ENCODE measurements at places on chromosomes 6 and 20.

- no peaks in the 10 kb centered on the region for H3K27me3 ChIP-seq
- peaks cover 35% of the 10 kb centered on the region for H3K4me1 ChIP-seq
- peak overlapping the region; percentile 98 for H3K4me3 ChIP-seq
- peaks cover 38% of the 10 kb centered on the region for H3K36me3 ChIP-seq
These were observed 1.2 kb upstream of the ACAT2 start for GRCh38 chr6:159760602-159761057.

DNA sequence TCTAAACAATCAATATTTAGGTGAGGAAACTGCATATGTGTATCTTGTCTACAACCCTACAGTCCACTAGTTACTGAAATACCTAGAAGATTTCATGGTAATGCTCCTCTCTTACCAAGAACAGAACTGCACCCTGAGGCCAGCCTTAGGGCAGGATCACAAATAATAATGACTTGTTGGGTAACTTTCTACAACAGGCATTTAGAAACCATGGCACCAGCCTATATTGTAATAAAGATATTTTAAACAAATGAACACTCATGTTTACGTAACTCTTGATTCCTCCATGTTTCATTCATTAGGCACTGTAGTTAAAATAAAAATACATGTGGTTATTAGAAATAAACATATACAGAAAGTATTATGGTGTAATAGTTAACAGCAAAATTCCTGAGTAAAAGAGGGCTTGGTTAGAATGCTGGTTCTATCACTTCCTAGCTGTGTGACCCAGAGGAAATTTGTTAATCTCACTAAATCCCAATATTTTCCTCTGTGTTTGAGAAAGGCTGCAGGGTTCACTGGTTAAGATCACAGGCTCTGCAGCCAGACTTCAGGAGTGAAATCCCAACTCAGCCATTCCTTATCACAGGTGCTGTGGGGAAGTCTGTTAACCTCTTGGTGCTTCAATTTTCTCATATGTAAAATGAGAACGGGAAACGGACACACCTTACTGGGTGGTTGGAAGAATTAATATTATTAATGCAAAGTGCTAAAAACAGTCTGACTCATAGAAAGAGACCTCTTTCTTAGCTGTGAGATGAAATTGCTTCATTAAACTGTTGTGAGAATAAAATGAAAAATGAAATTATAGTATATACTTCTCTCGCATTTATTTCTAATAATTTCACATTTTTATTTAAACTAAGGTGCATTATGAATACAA, 8.5 kb downstream of the HMGN3 start:
- no peak for DNase-seq
- H3K36me3 ChIP-seq: peaks cover 4% of the 10 kb centered on the region
- H3K4me3 ChIP-seq: no peak overlapping the region
- no peaks in the 10 kb centered on the region for H3K27me3 ChIP-seq

- no peaks in the 10 kb centered on the region for H3K36me3 ChIP-seq
- H3K4me1 ChIP-seq: no peaks in the 10 kb centered on the region
- no peak for DNase-seq
- no peak overlapping the region for H3K4me3 ChIP-seq
These were observed 419.4 kb downstream of the C6orf118 start for GRCh38 chr6:164889980-164890379.

GRCh38 chr20:8255945-8256632, 124.0 kb downstream of the PLCB1 start:
- H3K27ac ChIP-seq: no peak overlapping the region
- H3K4me3 ChIP-seq: no peak overlapping the region
- H3K4me1 ChIP-seq: peaks cover 1% of the 10 kb centered on the region
- peaks cover 1% of the 10 kb centered on the region for H3K27me3 ChIP-seq

GRCh38 chr6:55569638-55570037, 9.4 kb downstream of the HMGCLL1 start:
- no peaks in the 10 kb centered on the region for H3K27me3 ChIP-seq
- no peaks in the 10 kb centered on the region for H3K36me3 ChIP-seq
- no peak for DNase-seq
- H3K4me1 ChIP-seq: no peaks in the 10 kb centered on the region
- H3K4me3 ChIP-seq: no peak overlapping the region

- no peaks in the 10 kb centered on the region for H3K27me3 ChIP-seq
- no peak overlapping the region for H3K4me3 ChIP-seq
- H3K27ac ChIP-seq: no peak overlapping the region
- no peaks in the 10 kb centered on the region for H3K36me3 ChIP-seq
- no peaks in the 10 kb centered on the region for H3K4me1 ChIP-seq
These were observed 13.2 kb upstream of the SERINC1 start for GRCh38 chr6:122484760-122485159.

DNA sequence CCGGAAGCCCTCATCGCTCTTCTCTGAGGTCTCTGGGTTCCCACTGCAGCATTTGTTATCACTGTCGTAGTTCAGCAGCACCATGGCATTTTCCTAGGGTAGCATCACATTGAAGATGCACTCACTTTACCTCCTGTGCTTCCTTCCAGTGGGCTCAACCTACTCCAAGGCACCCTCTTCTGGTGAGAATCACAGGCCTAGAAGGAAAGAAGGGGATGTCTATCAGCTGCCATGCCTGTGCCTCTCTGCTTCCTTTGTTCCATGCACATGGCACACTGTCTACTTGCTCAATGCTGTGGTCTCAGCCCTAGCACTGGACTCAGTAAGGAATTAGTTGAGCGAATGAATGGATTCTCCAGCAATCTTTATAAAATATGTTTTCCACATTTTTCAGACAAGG, 22.6 kb downstream of the CST4 start:
- no peaks in the 10 kb centered on the region for H3K36me3 ChIP-seq
- H3K27ac ChIP-seq: no peak overlapping the region
- no peak overlapping the region for H3K4me3 ChIP-seq
- no peak for DNase-seq

DNA sequence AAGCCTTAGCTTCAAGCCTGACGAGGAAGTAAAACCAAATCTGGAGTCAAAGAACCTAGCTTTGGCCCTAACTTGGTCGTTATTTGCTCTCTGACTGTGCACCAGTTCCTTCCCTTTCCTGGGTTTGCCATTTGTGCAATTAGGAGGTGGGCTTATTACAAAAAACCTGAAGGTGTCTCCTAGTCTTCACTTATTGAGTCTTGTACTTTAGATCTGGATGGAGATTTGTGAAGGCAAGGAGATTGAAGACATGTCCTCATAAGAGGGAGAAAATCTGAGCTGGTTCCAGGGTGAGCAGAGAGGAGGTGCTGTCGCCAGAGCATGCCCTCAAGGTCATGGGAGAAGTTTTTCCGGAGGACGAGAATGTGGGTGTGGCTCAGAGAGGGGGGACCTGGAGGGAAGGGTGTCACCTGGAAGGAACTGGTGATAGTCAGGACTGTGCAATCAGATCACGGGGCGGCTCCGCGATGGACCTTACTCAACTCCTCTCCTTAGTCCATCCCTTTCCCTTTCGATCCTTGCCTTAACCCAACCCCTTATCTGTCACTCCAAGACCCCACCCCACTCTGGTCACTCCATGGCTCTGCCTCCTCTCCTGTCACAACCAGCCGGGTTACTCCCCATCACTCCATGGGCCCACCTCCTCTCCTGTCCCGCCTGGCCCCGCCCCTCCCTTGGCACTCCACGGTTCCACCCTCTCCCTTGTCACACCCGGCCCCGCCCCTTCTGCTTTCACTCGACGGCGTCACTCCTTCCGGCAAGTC, 588 bp upstream of the ACSS2 start:
- no peak for DNase-seq
- peak overlapping the region; percentile 80 for H3K27ac ChIP-seq
- H3K36me3 ChIP-seq: no peaks in the 10 kb centered on the region
- H3K4me1 ChIP-seq: peaks cover 54% of the 10 kb centered on the region

GRCh38 chr6:156098839-156099238, 643.2 kb upstream of the NOX3 start:
- H3K36me3 ChIP-seq: no peaks in the 10 kb centered on the region
- H3K4me3 ChIP-seq: no peak overlapping the region
- H3K27ac ChIP-seq: no peak overlapping the region

GRCh38 chr6:157066781-157067491, 256.4 kb downstream of the TMEM242 start:
- H3K27me3 ChIP-seq: no peaks in the 10 kb centered on the region
- H3K4me1 ChIP-seq: peaks cover 61% of the 10 kb centered on the region
- DNase-seq: peak; percentile 24
- H3K4me3 ChIP-seq: no peak overlapping the region
- no peak overlapping the region for H3K27ac ChIP-seq
- H3K36me3 ChIP-seq: no peaks in the 10 kb centered on the region

- peaks cover 7% of the 10 kb centered on the region for H3K4me1 ChIP-seq
- no peaks in the 10 kb centered on the region for H3K36me3 ChIP-seq
- H3K4me3 ChIP-seq: no peak overlapping the region
These were observed 113.2 kb upstream of the BEND6 start for GRCh38 chr6:56841751-56842150.

- H3K4me1 ChIP-seq: peaks cover 11% of the 10 kb centered on the region
- no peak overlapping the region for H3K27ac ChIP-seq
- no peak overlapping the region for H3K4me3 ChIP-seq
These were observed 26.8 kb upstream of the TNFAIP3 start for GRCh38 chr6:137840252-137840651.

DNA sequence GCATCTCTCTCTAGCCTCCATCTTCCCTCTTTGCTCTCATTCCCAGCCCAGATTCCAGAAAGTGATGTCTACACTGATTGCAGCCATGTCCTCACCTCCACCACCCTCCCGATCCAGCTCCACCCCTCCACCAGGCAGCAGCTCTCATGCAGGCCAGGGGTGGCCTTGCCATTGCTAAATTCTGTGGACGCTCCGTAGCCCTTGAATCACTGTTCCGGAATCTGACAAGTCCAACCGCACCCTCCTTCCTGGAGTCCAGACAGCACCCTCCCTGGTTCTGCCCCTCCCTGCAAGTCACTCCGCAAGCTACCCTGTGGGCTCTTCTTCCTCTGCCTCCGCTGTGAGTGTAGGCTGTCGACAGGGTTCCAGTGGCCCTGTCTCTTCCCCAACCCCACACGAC, 26.2 kb downstream of the TNXB start:
- peaks cover 29% of the 10 kb centered on the region for H3K27me3 ChIP-seq
- no peak overlapping the region for H3K27ac ChIP-seq
- H3K36me3 ChIP-seq: no peaks in the 10 kb centered on the region
- DNase-seq: peak; percentile 17
- H3K4me1 ChIP-seq: peaks cover 12% of the 10 kb centered on the region

DNA sequence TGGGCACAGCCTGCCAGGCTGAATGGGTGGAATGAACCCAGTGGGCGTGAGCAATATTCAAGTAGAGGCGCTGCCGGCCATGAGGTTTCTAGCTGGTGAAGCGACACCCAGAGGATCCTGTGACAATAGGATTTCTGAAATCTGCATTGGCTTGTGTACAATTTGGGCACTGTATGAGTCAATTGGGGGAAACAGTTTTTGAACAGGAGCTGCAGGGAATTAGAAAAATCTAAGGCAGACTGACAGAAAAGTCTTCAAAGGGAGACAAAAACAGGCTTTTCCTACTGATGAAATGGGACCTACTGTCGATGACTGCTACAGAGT, 148.8 kb upstream of the PROKR2 start:
- no peaks in the 10 kb centered on the region for H3K4me1 ChIP-seq
- H3K4me3 ChIP-seq: no peak overlapping the region
- H3K27me3 ChIP-seq: peaks cover 17% of the 10 kb centered on the region
- H3K36me3 ChIP-seq: no peaks in the 10 kb centered on the region
- no peak for DNase-seq

DNA sequence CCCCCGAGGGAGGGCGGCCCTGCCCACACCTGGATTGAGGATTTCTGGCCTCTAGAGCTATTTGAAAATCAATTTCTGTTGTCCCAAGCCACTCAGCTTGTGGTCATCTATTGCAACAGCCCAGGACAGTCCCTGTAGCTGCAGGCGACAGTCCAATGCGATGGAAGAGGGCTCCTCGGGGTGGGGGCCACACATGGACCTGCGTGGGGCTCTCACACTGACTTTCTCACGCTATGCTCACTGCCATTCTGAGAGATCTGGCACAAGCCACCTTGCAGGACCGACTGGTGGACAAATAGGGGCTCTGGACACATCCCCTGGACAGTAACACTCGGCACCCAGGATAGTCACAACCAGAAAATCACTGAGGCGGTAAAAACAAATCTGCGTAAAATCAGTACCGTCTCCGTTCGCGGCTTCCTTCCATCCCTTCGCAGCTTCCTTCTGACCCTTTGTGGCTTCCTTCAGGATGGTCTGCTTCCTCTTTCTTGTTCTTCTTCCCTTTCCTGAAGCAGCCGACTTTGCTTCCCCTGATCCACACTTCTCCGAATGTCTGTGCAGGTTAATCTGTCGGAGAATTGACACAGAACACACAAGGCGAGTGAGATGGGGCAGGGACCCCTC, 21.8 kb downstream of the CTCFL start:
- peaks cover 22% of the 10 kb centered on the region for H3K27me3 ChIP-seq
- H3K4me1 ChIP-seq: peaks cover 6% of the 10 kb centered on the region
- no peak overlapping the region for H3K4me3 ChIP-seq
- H3K36me3 ChIP-seq: no peaks in the 10 kb centered on the region
- DNase-seq: no peak

GRCh38 chr20:19992996-19993908, 23.9 kb upstream of the NAA20 start:
- H3K4me1 ChIP-seq: no peaks in the 10 kb centered on the region
- H3K27me3 ChIP-seq: peaks cover 3% of the 10 kb centered on the region

DNA sequence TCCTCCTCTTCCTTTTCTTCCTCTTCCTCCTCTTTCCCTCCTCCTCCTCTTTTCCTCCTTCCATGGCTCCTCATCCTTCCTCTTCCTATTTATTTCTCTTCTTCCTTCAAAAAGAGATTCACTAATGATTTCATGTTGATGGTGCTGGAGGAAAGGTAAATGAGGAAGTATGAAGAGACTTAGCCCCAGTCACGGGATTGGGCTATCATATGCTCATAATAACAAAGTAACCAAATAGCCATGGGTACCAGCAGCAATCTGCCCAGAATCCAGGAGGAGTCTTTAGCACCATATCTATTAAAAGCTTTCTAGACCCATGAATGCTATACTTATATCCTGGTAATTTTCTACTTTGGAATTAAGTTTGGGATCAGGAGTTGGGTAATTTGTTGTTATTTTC, 910.9 kb upstream of the MAP3K7 start:
- H3K27me3 ChIP-seq: no peaks in the 10 kb centered on the region
- H3K4me3 ChIP-seq: no peak overlapping the region
- no peak overlapping the region for H3K27ac ChIP-seq
- DNase-seq: no peak
- H3K36me3 ChIP-seq: no peaks in the 10 kb centered on the region

DNA sequence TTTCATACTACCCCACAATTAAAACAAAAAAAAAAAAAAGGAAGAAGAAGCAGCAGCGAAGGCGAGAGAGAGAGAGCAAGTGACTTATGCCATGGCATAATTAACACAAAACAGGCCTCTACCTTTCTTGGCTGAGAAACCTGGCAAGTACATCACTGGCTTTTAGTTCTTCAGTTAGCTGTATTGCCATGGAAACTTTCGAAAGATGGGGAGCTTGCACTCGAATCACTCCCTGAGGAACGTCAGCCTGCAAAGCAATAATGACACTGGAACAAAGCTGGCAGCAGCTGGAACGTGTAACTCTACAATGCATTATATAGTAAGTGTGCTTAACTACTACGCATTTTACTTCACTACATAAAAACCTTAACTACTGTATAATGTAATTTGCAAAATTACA, 126.1 kb downstream of the ARHGAP18 start:
- DNase-seq: no peak
- peaks cover 9% of the 10 kb centered on the region for H3K36me3 ChIP-seq
- H3K4me1 ChIP-seq: no peaks in the 10 kb centered on the region
- H3K27ac ChIP-seq: no peak overlapping the region
- H3K4me3 ChIP-seq: no peak overlapping the region
- H3K27me3 ChIP-seq: no peaks in the 10 kb centered on the region

Measured in activated CD4-positive, alpha-beta memory T cell treated with anti-CD3 and anti-CD28 coated beads for 36 hours (primary cell).